Thyroid gland (tissue), 4 donors: ENCODE measurements at places on chromosomes 7 and 10. TPM values are rescaled to one million over a fixed set of nuclear protein-coding genes. Genes with fewer than 3 reads are reported as not detected.

GRCh38 chr7:78539825-78540224, 741.3 kb downstream of the PHTF2 start:
- no peak for DNase-seq
- H3K27me3 ChIP-seq: no peaks in the 10 kb centered on the region
- no peak overlapping the region for H3K4me3 ChIP-seq
- no peaks in the 10 kb centered on the region for H3K36me3 ChIP-seq
- no peaks in the 10 kb centered on the region for H3K4me1 ChIP-seq

DNA sequence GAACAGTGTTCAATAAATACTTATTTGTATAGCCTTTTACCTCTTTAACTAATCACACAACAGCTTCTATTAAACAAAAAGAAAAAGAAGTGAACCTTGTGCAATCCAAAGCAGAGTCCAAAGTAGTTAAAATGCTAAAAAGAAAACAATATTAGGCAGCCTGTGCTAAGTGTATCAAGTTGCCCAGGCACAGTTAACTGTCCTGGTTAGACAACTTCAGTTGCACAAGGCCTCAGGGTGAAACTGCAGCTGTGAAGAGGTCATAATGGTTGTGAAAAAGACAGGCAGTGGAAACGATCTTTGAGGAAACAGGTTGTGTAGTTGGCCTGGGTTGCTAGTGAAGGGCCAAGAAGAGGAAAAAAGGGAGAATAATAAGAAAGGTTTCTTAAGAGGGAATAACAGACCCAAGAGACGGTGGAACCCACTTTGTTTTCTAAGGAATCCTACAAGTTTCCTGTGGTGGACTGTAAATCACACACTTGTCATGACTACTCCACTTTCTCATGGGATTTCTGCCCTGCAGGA, 6.0 kb upstream of the CROT start:
- peak; percentile 10 for DNase-seq
- peaks cover 9% of the 10 kb centered on the region for H3K4me1 ChIP-seq
- no peak overlapping the region for H3K27ac ChIP-seq
- H3K27me3 ChIP-seq: no peaks in the 10 kb centered on the region
- no peak overlapping the region for H3K4me3 ChIP-seq

ADGRA1 gene
- 0.40 TPM for total RNA-seq

DNA sequence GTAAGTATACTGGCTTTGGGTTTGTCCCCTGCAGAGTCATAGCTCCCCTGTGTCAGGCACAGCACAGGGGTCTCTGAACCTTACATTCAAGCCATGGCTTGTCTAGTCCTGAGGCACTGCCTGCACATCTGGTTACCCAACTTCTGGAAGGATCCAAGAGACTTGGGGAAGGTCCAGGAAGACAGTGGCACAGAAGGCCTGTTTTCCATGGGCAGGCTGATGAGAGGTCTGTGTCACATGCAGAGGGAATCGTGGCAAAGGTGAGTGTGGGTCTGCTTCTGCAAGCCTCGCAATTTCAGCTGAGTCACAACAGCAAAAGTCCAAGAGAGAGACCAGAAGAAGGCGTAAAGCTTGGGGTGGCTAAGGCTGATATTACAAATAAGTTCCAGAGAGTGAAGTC, 28.4 kb upstream of the BMPR1A start:
- H3K36me3 ChIP-seq: no peaks in the 10 kb centered on the region
- no peak overlapping the region for H3K27ac ChIP-seq
- DNase-seq: no peak
- H3K27me3 ChIP-seq: no peaks in the 10 kb centered on the region

FAM25C gene
- total RNA-seq: not detected

C10orf105 gene
- total RNA-seq: not detected

ZNF485 gene
- total RNA-seq: 1.9 TPM

DNA sequence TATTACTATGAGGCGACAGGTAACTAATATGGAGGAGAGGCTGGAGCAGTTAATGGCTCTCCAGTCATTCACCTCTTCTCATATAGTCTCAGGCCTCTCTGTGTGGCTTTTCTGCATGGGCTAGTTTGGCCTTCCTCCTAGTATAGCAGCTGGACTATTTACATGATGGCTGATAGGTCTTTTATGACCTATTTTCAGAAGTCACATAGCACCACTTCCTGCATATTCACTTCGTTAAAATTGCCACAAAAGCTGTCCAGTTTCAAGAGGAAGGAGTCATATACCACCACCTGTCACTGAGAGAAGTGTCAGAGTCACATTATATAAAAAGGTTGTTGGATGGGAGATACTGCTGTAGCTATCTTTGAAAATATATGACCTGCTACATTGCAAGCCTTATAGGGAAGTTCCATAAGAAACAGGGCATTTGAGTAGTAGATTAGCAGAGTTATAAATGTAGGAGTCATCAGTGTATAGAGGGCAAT, 8.0 kb upstream of the DMTF1 start:
- no peak overlapping the region for H3K4me3 ChIP-seq
- H3K36me3 ChIP-seq: no peaks in the 10 kb centered on the region
- H3K4me1 ChIP-seq: peaks cover 6% of the 10 kb centered on the region
- no peaks in the 10 kb centered on the region for H3K27me3 ChIP-seq
- no peak overlapping the region for H3K27ac ChIP-seq

SLC18A2 gene
- not detected for total RNA-seq

COL28A1 gene
- 0.54 TPM for total RNA-seq

TYW1B gene
- total RNA-seq: 7.4 TPM

- no peaks in the 10 kb centered on the region for H3K27me3 ChIP-seq
- H3K4me1 ChIP-seq: peaks cover 4% of the 10 kb centered on the region
- no peak for DNase-seq
- no peaks in the 10 kb centered on the region for H3K36me3 ChIP-seq
- no peak overlapping the region for H3K27ac ChIP-seq
- no peak overlapping the region for H3K4me3 ChIP-seq
Measured at GRCh38 chr10:15864419-15864818, 4.1 kb upstream of the MINDY3 start.

DNA sequence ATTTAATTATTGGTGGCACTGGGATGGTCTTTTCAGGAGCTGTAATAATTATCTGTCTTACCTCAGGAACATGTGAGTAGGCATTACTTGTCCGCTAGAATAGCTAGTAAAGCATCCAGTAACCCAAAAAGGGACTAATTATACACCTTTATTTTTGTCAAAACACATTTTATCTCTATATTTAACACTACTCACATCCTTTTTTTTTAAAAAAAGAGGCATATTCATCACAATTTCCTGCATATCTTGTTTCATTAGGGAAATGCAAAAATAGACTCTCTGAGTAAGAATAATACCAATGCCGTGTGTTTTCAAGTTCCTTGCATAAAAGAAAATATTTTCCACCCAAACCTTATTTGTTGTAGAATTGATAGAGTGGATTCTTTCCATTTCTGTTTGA, 99.5 kb downstream of the VTI1A start:
- H3K36me3 ChIP-seq: no peaks in the 10 kb centered on the region
- H3K27ac ChIP-seq: no peak overlapping the region
- no peaks in the 10 kb centered on the region for H3K4me1 ChIP-seq

EBLN1 gene
- total RNA-seq: not detected

- H3K36me3 ChIP-seq: no peaks in the 10 kb centered on the region
- no peak for DNase-seq
- no peak overlapping the region for H3K27ac ChIP-seq
- H3K4me1 ChIP-seq: no peaks in the 10 kb centered on the region
- no peaks in the 10 kb centered on the region for H3K27me3 ChIP-seq
Measured at GRCh38 chr7:130481898-130482297, 10.0 kb upstream of the MEST start.

GRCh38 chr10:118955951-118956801, 73.3 kb upstream of the NANOS1 start:
- peaks cover 30% of the 10 kb centered on the region for H3K4me1 ChIP-seq
- no peak overlapping the region for H3K27ac ChIP-seq
- no peaks in the 10 kb centered on the region for H3K27me3 ChIP-seq
- DNase-seq: no peak
- H3K36me3 ChIP-seq: no peaks in the 10 kb centered on the region

- no peak overlapping the region for H3K27ac ChIP-seq
- H3K4me1 ChIP-seq: no peaks in the 10 kb centered on the region
- H3K36me3 ChIP-seq: no peaks in the 10 kb centered on the region
- no peaks in the 10 kb centered on the region for H3K27me3 ChIP-seq
- no peak for DNase-seq
- H3K4me3 ChIP-seq: no peak overlapping the region
Measured at GRCh38 chr10:129079705-129080104, 387.3 kb upstream of the MGMT start.

DNA sequence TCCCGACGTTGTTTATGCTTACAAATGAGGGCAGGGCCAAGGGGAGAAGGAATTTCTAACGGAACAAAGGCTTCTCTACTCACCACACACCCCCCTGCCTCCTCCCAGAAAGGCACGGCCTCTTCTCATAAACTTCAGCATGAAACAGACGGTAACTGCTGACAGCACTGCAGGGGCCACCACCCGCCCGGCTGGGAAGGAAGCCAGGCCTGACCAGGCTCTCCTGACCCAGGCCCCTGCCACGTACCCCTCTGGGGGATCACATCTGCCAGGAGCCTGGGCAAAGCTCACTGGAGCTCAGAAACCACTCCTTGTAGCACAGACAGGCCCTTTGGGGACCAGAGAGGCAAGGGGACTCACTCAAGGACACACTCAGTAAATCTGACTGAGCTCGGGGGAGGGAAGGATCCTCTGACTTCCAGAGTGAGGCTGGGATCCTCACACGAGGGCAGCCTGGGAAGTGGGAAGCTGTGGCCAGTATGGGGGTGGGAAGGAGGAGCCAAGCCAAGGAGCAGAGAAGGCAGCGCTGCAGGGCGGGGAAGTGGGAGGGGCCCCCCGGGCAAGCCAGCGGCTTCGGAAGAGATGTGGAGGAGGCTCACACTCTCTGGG, 46.1 kb downstream of the ZCCHC24 start:
- H3K4me1 ChIP-seq: peaks cover 50% of the 10 kb centered on the region
- H3K27ac ChIP-seq: peak overlapping the region; percentile 91
- no peaks in the 10 kb centered on the region for H3K36me3 ChIP-seq
- no peaks in the 10 kb centered on the region for H3K27me3 ChIP-seq

DNA sequence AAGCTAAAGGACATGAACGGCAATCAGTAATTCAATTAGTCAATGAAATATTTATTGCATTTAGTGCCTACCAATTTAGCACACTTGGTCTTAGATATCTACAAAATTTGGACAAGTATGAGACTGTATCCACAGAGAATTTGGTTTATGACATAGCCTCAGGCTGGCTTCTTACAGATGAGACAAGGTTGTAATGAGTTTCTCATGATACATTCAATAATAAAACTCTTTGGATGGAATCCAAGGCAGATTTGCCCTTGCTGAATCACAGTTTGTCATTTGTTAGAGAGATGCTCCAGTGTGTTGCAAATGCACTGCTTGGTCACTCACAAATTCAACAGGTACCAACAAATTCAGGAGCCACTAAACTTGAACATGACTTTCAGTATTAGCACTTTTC, 162.5 kb downstream of the GPR37 start:
- DNase-seq: no peak
- H3K27ac ChIP-seq: no peak overlapping the region
- H3K4me3 ChIP-seq: no peak overlapping the region
- no peaks in the 10 kb centered on the region for H3K36me3 ChIP-seq
- no peaks in the 10 kb centered on the region for H3K27me3 ChIP-seq
- no peaks in the 10 kb centered on the region for H3K4me1 ChIP-seq

GRCh38 chr7:151309311-151309710, 32.3 kb upstream of the NUB1 start:
- H3K27me3 ChIP-seq: no peaks in the 10 kb centered on the region
- H3K36me3 ChIP-seq: no peaks in the 10 kb centered on the region
- H3K27ac ChIP-seq: no peak overlapping the region
- no peak for DNase-seq
- no peak overlapping the region for H3K4me3 ChIP-seq
